Posterior cingulate gyrus (tissue), 11 donors: ENCODE measurements at places on chromosomes 3 and 15.

GRCh38 chr3:120098710-120099109, 4.5 kb upstream of the GSK3B start:
- DNase-seq, result no peak

GRCh38 chr15:78075490-78076230, 1.9 kb downstream of the TBC1D2B start:
- no peak for DNase-seq

DNA sequence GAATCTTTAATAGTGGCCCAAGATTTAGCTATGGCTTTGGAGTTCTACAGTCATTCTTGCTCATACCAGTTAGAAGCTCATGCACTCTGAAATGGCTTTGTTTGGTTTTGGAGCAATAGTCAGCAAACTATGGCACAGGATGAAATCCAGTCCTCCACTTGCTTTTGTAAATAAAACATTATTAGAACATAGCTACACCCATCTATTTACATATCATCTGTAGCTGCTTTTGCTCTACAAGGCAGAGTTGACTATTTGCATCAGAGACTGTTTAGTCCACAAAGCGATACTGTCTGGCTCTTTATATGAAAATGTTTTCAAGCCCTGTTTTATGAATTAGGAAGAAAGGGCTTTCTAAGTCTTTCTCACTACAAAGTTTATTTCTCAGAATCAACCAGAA, 716.9 kb downstream of the AGBL1 start:
- DNase-seq, result no peak

DNA sequence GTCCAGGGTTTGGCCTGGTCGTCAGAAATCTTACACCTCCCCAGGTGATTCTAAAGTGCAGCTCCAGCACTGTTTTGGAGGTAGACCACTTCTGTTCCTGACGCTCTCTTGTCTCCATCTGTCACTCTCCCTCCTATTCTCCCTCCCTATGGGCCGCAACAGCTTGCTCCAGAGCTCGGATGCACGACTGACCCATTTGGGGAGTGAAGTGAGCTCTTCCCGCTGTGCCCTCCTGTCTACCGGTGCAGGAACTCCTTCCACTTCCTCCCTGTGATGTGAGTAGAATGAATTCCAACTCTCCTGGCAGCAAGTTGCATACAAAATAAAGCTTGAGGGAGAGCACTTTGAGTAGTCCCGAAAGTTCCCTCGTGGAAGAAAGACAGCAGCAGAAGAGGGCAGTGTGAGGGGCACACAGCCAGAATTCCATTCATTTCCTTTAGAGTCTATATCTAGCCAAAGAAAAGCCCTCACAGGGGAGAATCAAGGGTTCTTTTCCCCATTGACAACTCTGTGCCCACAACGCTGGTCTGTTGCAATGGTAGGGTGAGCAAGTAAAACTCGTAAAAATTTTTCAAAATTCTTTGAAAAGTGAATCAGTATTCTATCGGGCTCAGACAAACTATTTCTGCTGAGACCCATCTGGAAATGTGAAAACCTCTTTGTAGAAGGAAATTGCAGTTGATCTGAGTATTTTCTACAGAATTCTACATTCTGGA, 39.9 kb upstream of the BDH1 start:
- no peak for DNase-seq

- no peak for DNase-seq
Observed at GRCh38 chr15:101391981-101392640, 97.1 kb upstream of the SNRPA1 start.

GRCh38 chr3:115960799-115961198, 337.5 kb downstream of the GAP43 start:
- DNase-seq, result peak; percentile 21

DNA sequence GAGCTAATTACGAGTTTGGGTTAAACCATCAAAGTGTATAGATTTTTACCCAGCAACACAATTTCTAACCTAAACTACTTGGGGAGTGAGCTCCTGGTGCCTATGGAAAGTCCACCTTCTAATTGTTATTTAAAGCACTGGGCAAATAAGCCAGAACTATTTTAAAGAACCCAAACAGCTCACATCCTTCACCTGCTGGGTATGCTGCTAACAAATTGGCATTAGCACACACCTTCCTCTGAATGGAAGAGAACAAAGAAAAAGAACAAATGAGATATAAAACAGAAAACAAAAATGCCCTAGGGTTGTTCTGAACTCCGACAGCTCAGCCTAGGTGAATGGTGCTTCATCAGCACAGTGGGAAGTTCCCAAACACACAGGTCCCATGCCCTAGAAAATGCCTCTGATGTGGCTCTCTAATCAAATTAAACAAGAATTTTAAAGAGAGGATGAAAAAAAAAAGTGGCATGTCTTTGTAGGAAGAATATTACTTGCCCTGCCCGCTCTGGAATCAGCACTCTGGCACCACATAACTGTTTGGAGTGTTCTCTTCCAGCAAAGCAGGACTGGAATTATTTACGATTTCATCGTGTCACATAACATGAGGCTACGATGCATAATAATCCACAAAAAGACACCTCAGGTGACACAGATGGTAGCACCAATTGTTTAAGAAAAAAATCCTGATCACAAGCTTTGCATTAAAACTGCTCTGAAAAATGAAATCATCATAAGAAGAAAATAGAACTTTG, 334.4 kb downstream of the GBE1 start:
- DNase-seq, result no peak

DNA sequence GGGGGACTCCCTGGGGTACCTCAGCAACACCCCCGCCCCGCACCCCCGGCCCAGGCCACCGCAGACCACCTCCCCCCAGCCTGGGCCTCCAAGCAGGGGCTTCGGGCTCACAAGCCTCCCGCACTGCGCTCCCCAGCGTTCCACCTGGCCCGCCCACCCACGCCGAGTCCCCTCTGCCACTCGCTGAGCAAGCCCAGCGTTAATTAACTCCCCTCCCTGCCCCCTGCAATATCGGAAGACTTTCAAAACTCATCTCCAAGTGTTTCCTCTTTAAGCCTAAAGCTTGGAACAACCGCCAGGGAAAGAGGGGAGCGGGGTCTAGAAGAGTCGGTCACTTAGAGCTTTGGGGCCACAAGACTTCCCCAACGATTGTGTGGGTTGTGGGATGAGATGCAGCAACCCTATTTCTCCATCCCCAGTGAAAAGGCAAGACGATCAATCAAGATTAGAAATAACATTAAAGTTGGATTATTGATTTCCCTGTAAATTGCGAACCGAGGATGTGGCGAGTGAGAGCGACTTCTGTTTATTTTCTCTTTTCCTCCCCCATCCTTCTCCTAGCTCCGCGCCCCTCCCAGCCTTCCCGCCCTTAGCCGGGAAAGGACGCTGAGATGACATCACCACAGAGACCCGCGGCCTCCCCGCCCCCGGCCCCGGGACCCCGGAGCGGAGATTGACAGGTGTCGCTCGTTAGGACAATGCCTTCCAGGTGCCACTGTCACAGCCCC, 30.2 kb downstream of the NR2F2 start:
- DNase-seq, result no peak

DNA sequence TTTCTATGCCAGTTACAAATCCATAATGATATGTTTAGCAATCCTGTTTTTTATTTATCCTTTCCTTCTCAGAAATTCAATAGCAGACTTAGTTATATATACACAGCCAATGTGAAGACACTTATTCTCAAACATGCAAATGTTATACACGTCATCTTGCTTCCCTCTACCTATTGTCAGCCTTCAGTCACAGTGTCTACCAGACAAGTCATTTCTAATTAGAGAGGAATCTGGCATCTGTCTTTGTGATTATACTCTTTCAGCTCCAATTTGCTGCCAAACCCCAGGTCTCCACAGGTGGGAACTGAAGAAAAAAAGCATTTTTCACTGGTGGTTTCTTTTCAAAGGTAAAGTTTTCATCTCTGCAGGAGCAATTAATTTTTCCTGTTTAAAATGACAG, 793.1 kb downstream of the AGBL1 start:
- DNase-seq, result no peak

GRCh38 chr3:114597012-114597411, 303.2 kb downstream of the TIGIT start:
- DNase-seq, result no peak
